ENCODE measurements at places on chromosomes 16 and 17.

DNA sequence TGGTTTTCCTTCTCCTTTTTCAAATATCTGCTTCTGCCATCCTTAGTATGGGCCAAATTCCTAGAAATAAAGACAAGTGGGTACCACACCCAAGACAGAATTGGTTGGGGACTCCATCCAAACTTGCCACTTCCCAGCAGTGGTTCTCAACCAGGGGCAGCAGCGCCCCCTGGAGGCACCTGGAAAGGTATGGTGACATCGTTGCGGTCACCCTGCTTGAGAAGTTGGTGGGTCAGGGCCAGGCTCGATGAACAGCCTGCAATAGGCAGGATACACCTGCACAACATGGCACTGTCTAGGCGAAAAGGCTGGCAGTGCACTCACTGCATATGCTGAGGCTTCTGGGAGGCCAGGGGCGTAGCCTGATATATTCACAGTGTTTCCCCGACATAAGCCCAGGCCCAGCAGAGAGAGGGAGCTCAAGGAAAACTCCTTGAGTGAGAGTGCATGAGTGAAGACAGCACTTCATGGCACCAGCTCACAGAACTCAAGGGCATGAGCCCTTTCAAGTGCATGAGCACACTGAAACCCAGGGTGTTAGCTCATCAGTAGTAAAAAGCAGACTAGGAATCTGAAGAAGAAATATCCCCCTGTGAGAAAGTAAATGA is 57.7 kb downstream of the CMC2 start:
- no peak for DNase-seq

- DNase-seq: no peak
Observed at GRCh38 chr17:4584101-4584916, at the start of gene SMTNL2. Gene SMTNL2, plus strand, starts transcription at chr17:4584529. Its CDS starts 77 bp downstream, at chr17:4584606.

DNA sequence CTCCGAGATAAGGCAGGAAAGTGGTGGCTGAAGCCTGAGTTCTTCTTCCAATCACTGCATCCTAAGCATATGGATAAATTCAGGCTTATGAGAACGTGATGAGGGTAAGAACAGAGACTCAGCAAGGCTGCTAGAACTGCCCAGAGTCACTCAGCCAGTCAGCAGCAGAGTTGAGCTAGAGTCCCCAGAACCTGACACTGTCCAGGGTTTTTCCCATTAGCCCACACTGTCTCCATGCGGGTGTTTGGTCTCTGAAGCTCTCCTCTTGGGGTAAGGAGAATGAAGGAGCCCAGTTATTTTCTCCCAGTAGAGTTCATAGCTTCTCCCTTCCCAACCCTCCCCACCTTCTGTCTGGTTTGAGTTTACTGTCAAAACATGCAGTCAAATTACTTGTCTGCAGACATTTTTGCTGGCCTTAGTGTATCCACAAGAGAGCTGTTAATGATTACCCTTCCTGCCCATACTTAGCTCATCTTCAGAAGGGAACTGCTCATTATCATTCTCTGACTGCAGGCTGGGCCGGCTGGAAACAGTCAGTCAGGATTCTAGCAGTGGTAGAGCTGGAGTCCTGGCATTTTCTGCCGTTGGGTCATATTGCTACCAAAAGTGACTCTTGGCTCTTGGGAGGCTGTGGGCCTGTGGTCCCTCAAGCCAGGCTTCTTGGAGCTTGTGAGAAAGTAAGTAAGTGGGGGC is 460.0 kb downstream of the HS3ST3B1 start:
- DNase-seq: no peak

DNA sequence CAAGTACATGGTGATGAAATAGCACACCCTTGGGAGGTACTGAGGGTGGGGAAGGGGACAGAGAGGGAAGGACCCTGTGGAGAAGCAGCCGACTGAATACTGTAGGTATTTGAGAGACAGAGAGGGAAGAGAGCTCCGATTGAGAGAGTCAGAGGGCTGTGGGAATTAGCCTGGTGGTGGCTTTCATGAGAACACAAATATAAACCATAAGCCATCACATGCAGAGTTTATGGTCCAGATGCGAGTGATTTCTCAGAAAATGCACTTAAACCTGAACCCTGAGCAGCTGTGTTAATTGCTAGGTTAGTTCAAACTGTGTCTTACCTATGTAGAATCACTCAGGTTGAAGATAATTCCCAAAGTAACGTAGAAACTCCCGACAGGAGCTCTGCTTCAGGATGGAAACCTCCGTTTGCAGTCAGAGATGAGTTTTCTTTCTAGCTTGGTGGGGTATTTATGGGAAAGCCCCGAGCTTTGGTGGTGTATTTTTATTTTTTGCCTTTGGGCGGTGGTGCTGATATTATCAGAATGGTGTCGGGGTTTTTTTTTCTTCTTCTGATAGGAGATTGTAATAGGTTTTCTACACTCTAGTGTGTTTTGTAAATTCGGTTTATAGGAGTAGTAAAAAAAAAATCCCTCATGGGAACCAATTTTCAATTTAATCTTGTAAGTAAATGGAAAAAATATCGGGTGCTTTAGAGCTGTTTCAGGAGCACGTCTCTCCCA is 184.9 kb upstream of the CACNG5 start:
- no peak for DNase-seq

DNA sequence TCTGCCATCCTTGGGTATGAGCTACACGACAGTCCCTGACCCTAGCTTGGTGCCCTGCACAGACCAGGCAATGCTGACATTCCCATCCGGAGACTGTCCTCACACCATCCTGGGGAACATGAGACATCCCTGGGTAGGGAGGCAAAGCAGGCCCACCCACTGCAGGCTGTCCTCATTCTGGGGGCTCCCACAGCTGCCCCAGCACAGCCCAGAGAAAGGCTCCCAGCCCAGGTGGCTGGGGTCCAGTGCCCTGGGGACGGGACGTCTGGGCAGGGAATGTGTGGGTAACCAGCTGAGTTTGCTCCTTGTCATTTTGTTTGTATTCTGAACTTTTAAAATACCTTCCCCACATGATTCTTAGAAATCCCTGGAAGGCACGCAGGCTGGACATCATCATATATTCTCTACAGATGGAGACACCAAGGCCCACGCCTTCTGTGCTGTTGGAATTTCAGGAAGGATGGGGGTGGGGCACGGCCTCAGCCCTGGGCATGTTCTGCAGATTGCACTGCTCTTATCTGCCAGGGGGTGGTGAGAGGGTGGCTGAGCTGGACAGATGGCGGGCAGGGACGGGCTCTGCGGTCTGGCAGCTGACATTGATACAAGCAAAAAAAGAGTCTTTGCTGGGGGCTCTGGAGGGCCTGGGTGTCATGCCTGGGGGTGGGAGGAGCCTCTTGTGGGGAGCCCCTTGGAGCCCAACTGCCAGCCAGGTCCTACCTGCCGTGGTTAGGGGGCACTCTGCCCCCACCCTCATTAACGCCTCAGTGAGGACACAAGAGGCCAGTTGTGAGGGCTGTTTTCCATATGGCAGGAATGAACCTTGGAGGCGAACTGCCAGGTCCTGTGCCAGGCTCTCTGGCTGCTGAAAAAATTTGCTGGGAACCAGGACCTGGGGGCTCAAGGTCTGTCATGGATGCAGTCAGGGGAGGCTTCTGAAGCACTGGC is 28.4 kb downstream of the LRRC75A start:
- no peak for DNase-seq

- DNase-seq: no peak
Observed at GRCh38 chr17:44241106-44241624, 21.7 kb upstream of the UBTF start.

- no peak for DNase-seq
Observed at GRCh38 chr17:41972571-41973407, 6.2 kb downstream of the CNP start.

- no peak for DNase-seq
Observed at GRCh38 chr17:15966183-15966878, 21.4 kb downstream of the ADORA2B start.

- DNase-seq: no peak
Observed at GRCh38 chr16:11100239-11100750, 155.7 kb downstream of the SOCS1 start.

DNA sequence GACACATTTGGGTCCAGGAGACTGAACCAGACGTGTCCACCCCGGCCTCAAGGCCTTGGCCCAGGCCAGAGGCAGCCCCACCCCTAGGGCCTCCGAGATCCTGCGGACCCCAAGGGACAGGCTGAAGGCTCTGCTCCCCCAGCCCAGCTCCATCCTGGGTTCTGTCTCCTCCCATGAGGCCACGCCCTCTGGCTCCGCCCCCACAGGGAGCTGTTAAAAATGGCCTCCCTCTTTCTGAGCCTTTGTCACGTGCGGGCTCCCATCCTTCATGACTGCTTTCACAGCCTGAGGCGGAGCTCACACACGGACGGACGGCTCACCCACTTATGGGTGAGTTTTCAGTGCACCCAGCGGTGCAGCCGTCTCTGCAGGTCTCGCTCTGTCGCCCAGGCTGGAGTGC is 6.5 kb upstream of the CACNA1H start:
- no peak for DNase-seq

GRCh38 chr16:3501783-3502400 is 1.1 kb downstream of the CLUAP1 start:
- DNase-seq: no peak

DNA sequence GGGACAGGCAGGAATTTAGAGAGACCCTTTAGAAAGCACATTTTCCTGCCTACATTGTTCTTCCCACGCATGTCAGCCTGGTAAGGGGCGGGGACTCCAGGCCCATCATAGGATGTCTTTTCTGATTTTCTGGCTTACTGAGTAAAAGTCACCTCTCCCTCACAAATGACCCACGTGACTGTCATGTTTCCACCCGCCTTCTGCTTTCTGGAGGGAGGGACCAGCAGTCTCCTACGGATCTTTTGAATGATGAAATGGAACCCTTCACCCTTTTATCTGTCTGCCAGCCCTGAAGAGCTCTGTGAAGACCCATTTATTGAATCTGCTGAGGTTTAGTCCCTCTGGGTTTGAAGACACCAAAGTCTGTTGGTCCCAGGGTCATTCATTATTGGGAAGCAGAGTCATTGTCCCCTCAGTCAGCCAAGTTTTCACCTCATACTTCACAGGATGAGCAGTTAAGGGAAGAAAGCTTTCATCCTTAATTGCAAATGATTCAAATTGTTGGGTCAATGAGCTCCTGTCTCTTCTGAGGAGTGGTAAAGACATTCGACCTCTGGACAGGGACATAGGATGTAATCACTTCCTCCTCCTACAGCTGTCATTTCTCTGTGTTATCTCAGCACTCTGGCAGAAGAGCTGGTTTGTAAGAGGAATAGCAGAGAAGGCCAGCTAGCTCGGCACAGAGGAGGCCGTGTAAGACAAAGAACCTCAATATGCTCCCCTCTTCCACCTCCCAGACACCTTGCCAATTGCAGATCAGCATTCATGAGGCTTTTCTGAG is 446.1 kb downstream of the HS3ST3B1 start:
- no peak for DNase-seq

DNA sequence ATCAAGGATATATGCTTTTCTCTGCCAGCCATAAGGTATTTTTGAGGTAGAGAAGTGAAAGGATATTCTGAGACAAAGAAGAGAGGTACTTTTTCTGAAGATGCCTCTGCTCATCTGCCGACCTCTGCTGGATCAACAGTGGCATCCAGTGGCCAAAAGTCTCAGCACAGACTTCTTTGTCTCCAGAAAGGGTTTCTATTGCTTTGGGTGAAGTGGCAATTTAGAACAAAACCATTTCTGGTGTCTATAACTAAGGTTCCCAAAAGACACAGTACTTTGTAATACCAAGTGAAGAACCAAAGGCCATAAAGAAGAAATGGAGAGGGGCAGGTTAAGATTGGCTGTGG is 155.2 kb upstream of the C17orf78 start:
- no peak for DNase-seq

- no peak for DNase-seq
Observed at GRCh38 chr17:74017466-74017865, 186.0 kb upstream of the RPL38 start.

- DNase-seq: peak; percentile 77
Observed at GRCh38 chr17:79294459-79295071, 219.9 kb downstream of the ENGASE start.

- no peak for DNase-seq
Observed at GRCh38 chr17:78179372-78179771, 7.5 kb downstream of the TK1 start.

GRCh38 chr16:61296814-61297213 is 739.4 kb downstream of the CDH8 start:
- DNase-seq: no peak

- DNase-seq: no peak
Observed at GRCh38 chr16:3756113-3756512, 38.8 kb upstream of the TRAP1 start.

- no peak for DNase-seq
Observed at GRCh38 chr17:78400581-78401240, 22.3 kb downstream of the PGS1 start.

- no peak for DNase-seq
Observed at GRCh38 chr16:89759746-89760340, 38.5 kb downstream of the ZNF276 start.

GRCh38 chr17:17913695-17914332 is 58.4 kb downstream of the TOM1L2 start:
- no peak for DNase-seq

DNA sequence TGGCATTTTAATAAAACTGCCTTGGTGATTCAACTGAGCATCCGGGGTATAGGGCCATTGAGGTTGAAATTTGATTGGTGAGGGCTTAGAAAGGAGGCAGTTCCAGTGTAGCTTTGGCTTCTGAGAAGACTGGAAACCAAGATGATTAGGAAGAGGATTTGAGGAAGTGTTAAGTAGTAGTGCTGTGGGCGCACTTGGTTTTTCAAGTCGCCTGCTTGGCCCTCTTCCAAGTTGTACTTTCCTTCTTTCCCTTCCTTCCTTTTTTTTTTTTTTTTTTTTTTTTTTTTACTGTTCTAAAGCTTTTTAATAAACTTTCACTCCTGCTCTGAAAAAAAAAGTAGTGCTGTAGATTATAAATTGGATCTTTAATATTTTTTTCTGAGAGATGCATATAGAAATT is 320.5 kb downstream of the UTP18 start:
- no peak for DNase-seq

DNA sequence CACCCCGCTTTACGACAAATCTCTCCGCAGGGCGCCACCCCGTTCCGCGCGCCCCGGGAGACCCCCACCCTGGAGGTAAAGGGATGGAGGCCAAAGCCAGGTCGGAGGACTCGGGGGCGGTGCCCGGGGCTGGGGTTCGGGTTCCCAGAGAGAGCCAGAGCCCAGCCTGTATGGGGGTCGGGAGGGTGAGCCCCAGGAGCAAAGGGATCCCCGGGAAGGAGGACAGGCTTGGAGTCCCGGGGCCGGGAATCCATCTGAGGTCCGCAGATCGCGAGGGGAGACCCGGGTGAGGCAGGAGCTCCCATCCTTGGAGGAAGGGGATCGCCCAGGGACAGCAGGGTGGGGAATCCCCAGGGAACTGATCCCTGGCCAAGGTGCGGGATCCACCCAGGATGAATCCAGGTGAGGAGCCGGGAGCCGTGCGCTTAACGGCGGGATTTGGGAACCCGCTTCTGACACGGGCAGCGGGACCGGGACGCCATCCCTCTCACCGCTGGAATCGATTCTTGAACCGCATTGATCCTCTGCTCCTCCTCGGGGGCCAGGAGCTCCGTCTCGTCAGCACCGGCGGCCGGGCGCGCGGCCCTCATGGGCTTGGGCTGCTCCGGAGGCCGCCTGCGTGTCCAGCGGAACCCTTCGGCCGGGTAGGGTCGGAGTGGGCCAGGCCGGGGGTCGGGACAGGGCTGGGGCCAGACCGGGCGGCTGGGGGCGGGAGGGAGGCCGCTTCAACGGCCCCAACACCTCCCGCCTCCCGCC is at the start of gene MMD:
TSS of gene MMD (minus strand) at position 657 of the 756 bp plus-strand sequence. CDS start at position 517, 140 bp downstream.
- no peak for DNase-seq

GRCh38 chr17:58247511-58248363 is 9.4 kb downstream of the LPO start:
- no peak for DNase-seq
